ENCODE measurements at places on chromosomes 3 and 15. TPM values are rescaled to one million over a fixed set of nuclear protein-coding genes. Genes with fewer than 3 reads are reported as not detected.

SERPINI2 gene
- not detected for total RNA-seq

DNA sequence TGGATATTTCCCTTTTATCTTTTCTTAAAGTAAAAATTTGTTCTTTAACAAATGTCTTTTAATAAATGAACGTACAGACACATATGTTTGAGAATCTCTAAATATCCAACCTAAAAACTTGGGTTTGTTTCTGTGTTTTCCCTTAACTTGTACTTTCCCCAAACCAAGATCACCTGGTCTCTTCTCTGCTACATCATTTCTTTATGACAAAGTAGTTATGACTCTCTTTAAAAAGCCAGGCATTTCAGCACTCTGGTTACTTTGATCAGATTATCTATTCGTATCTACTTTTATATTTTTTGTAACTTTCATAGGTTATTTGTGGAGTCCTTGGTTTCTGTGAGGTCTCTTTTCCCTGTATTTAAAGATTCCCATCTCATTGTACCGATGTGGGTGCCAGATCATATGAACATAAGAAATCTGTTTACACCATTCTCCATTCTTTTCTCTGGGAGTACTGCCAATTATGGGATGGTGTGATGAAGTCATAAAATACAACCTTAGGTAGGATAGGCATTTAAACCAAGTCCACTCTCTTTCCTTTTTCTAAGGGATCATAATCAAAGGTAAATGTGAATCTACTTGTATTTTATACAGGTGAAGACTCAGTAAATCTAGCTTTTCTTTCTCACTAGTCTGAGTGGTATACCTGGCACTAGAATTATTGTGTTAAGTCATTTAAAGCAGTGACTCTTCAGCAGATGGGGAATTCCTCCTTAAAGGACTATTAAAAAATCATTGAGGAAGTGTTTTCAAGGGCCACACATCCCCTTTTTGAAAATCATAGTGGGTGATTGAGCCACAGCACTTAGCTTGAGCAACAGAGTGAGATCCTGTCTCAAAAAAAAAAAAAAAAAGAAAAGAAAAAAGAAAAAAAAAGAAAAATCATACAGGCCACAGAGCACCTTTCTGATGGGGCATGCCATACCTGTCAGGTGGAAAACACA is 12.4 kb upstream of the NFKBIZ start:
- H3K36me3 ChIP-seq, result no peaks in the 10 kb centered on the region
- no peaks in the 10 kb centered on the region for H3K4me1 ChIP-seq
- no peak overlapping the region for H3K4me3 ChIP-seq
- H3K27me3 ChIP-seq, result no peaks in the 10 kb centered on the region
- DNase-seq, result no peak

- no peaks in the 10 kb centered on the region for H3K27me3 ChIP-seq
- no peaks in the 10 kb centered on the region for H3K4me1 ChIP-seq
- no peaks in the 10 kb centered on the region for H3K36me3 ChIP-seq
Measured at GRCh38 chr3:94185753-94186152, 122.9 kb downstream of the NSUN3 start.

FGF12 gene
- 118 TPM for total RNA-seq

DNA sequence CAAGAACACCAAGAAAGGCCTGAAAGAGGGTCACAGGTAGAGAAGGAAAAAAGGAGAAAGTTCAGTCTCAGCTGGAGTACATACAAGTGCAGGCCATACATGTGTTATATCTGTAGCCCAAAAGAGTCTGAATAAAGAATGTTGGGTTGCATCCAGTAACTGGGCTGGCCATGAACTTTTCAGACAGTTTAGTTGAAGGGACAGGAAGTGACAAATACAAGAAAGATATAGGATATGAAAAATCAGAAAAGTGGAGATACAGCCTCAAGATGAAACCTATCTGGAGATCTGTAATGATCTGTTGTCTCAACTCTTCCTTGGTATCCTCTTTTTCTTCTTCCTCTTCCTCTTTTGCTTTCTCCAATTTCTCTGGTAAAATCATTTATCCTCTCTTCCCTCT is 671.7 kb downstream of the MECOM start:
- H3K4me3 ChIP-seq, result no peak overlapping the region
- DNase-seq, result no peak
- peaks cover 3% of the 10 kb centered on the region for H3K4me1 ChIP-seq
- no peaks in the 10 kb centered on the region for H3K27me3 ChIP-seq

Data from heart left ventricle (tissue), 16 donors.